Activated effector memory CD4-positive, alpha-beta T cell treated with anti-CD3 and anti-CD28 coated beads, Interleukin-2, amount 50 U/mL, for 16 hours (primary cell): ENCODE measurements at places on chromosomes 2 and 18.

DNA sequence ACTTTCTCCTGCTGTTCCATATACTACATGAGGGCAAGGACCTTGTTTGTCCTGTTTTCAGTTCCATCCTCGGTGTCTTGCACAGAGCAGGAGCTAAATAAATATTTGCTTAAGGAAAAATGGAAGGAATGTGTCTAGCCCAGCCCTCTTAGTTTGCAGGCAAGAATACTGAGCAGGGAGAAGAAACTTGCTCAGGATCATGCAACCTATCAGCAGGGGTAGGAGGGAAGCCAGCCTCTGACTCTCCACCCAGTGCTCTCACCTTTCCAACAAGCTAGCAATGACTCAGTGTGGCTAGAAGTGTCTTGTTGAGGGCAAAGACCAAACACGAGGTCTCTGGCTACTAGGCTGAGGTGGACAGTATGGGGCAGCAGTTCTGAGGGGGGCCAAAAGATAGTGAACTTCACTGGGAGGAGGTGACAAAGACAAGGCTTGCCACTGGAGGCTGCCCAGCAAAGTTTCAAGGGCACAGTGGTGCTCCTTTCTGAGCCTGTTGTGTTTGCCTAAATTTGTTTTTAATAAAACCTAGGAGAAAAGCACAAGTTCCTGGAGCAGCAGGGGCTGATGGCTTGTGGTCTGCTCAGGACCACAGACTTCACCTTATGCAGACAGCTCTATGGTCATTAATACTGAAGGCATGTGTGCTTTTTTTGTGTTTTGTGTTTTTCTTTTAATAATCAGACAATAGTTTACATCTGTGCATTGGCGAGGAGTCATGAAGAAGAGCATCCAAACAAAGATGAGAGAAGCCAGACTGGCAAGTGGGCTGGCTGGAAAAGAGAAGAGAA, 49.1 kb upstream of the CTAGE1 start:
- no peak for DNase-seq

DNA sequence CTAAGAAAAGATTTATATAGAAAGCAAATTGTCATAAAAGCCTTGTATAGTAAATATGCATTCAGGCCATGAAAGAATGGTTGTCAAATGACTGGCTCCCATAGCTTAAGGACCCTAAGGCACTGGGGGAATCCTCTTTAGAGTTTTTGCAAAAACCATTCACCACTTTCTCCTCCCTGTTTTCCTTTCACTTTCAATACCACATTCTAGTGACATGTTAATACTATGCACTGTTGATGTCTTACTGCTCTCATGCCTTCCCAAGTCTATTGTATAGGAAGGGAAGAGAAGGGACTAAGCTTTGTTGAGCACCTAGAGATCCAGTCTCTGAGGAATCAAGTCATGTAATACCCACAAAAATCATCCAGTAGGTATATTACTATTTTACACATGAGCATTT, 383.0 kb upstream of the LRRTM1 start:
- no peak for DNase-seq

- DNase-seq, result peak; percentile 69
Measured at GRCh38 chr2:202377207-202377761, 1.2 kb downstream of the BMPR2 start.

GRCh38 chr18:59357928-59358327, 1.1 kb downstream of the LMAN1 start:
- DNase-seq, result no peak

DNA sequence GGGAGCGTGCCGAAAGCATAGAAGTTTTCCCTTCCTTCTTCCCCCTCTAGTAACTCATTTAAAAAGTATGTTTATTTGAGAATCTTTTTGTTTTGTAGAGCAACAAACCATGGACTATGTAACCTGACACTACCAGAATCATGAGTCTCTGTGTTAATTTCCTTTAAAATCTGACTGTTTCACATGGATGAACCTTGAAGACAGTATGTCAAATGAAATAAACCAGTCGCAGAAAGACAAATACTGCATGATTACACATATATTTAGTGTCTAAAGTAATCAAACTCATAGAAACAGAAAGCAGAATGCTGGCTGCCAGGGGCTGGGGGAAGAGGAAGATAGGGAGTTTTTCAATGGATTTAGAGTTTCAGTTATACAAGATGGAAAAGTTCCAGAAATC, 32.3 kb downstream of the PTPN2 start:
- DNase-seq, result no peak

GRCh38 chr18:77052983-77053309, 79.6 kb downstream of the MBP start:
- no peak for DNase-seq

DNA sequence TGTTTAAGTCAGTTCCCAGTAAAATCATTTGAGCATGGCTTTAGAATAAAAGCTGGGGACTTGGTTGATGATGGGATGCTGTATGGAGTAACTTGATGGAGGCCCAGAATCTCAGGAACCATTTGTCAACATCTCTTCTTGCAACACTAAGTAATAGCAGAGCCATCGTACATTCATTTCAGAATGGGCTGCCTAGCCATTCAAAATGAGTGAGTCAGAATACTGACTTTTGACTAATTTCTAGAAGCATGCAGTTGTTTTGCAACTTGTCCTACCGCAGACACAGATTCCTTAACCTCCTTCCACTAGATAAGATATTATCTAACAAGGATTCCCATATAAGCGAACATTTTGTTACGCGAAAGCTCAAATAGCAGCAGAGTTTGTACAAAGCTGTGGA, 229.5 kb downstream of the CNTNAP5 start:
- DNase-seq, result no peak

DNA sequence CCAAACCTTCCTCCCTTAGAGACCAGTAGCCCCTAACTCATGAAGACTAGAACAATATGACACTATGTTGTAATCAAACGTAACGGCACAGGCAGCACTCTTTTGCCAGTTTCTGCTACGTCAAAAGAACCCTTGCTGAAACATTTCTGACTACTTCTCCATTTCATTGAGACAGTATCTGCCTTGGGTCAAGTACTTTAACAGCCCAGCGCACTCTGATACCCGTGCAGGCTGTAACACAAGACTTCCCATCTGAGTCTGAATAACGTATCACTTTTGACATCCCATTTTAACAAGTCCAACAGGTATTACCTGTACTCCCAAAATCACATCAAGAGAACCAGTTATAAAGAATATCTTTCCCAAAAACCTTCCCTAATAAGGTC, 38.4 kb downstream of the TBC1D8 start:
- no peak for DNase-seq

DNA sequence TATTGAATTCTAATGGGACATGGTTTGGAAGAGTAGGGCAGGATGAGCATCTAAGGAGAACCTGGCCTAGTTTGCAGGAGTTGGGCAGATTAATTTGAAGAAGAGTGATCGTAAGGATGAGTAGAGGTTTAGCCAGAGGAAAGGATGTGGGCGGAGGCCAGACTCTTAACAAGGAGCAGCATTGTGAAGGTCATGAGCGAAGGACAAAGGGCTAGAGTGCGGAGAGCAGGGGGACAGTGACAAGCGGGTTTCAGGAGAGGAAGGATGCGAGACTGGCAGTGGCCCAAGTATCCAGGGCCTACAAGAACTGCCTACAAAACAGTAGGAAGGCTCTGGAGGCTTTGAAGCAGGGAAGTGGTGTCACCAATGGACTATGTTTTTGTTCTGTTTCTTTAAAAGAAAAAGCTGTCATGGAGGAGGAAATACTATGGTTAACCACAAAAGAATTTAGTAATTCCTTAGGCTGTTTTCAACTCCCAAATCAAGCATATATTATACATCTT, 20.1 kb downstream of the SLC66A3 start:
- DNase-seq, result no peak

DNA sequence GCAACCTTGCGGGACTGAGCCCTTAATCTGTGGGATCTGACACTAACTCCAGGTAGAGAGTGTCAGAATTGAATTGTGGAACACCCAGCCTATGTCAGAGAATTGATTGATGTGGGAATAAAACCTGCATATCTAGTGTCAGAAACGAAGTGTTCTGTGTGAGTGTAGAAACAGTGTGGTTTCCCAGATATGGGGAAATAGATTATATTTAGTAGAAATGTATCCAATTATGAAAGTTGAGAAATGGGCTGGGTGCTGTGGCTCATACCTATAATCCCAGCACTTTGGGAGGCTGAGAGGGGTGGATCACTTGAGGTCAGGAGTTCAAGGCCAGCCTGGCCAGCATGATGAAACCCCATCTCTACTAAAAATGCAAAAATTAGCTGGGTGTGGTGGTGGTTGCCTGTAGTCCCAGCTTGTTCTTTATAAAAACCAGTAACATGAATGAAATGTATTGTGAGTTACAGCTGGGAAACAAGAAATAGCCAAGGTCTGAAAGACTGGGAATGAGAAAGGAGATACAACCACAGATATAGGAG, 4.3 kb upstream of the TP53I3 start:
- DNase-seq, result no peak

GRCh38 chr2:18701981-18702380, 112.6 kb upstream of the NT5C1B start:
- no peak for DNase-seq

- no peak for DNase-seq
Measured at GRCh38 chr2:105910497-105911238, 166.0 kb downstream of the NCK2 start.

GRCh38 chr2:195489101-195489500, 167.9 kb upstream of the SLC39A10 start:
- DNase-seq, result no peak

- DNase-seq, result no peak
Measured at GRCh38 chr18:10245846-10246175, 208.6 kb upstream of the APCDD1 start.

- DNase-seq, result no peak
Measured at GRCh38 chr2:204608237-204608939, 63.1 kb downstream of the PARD3B start.

DNA sequence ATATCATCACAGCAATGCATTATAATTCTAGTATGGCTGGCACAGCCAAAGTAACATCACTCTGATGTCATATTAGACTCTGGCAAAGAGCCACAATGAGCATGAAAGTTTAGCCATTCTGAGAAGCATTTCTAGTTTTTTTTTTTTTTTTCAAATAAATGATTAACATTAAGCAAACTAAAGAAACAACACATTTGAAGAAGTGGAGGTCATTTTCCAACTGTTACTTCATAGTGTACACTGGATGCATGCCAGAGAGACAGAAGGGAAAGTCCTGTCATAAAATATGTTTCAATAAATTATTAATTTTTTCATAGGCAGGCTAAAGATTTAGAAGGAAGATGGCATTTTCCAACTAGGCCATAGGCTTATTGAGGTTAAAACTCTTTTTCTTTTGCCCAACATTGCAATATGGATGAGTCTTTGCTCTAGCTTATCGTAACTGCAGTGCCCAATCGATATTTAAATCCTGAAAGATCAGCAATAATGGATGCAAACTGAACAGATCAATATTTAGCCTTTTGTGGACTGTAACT, 1630.4 kb upstream of the ACVR2A start:
- DNase-seq, result no peak

DNA sequence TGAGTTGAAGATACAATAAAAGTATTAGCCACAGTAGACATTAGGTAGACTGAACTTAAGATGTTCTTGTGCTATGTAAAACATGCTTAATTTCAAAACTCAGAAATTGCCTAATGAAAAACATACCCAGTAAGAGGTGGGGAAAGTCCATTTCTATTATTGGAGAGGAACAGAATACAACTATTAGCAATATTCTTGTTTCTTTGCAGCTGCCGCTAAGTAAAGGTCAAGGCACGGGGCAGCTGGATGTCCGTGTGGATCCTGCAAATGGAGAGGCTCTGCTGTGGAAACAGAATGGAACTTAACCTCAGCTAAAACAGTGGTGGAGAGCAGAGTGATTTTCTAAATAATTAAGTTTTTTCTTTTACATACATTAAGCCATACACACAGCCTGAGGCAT, 139.2 kb upstream of the ARHGAP28 start:
- no peak for DNase-seq

- DNase-seq, result peak; percentile 83
Measured at GRCh38 chr18:47756364-47757016, 174.0 kb downstream of the SMAD2 start.

DNA sequence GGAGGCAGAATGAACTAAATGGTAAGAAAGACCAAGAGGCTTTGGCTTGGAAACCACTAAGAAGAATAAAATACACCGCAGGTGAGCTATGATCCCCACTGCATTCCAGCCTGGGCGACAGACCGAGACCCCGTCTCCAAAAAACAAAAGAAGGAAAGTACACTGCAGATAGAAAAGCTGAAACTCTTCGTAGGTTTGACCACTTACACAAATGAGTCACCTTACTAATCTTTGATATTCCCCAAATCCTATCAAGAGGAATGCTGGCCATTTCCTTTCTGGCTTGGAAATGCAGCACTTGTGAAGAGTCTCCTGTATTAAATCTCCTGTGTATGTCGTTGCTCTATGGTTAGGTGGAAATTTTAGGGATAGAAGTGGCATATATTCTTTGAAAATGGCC, 108.8 kb downstream of the MTCL1 start:
- no peak for DNase-seq

GRCh38 chr2:106353676-106354075, 114.5 kb downstream of the RGPD3 start:
- DNase-seq, result no peak

DNA sequence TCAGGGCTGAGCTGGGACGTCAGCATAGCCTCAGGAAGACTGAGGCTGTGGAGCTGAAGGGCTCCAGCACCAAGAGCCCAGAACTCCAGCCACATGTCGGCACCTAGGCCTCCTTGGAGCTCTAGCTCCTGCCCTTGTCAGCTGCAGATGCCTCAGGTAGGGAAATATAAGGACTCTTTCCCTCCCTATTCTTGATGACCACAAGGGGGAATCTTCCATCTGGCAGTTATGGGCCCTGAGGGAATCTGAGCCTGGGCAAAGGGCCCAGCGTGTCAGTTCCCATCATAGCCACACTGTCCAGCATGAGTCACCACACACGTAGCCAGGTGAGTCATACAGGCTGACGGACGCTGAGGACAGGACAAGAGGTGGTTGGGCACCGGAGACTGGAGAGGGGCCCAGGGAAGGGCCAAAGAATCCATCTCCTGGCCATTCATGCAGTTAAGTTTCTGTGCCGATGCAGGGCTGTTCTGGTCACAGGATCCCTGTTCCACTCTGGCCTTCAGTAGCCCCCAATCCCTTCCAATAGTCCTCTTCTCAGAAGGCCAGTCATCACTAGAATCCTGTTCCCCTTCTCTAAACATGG, 1.8 kb downstream of the MPV17 start:
- no peak for DNase-seq
